Stimulated activated CD8-positive, alpha-beta memory T cell treated with anti-CD3 and anti-CD28 coated beads, Interleukin-7, amount 100 ng/mL, for 1 hour (primary cell): ENCODE measurements at places on chromosomes 3 and 15.

DNA sequence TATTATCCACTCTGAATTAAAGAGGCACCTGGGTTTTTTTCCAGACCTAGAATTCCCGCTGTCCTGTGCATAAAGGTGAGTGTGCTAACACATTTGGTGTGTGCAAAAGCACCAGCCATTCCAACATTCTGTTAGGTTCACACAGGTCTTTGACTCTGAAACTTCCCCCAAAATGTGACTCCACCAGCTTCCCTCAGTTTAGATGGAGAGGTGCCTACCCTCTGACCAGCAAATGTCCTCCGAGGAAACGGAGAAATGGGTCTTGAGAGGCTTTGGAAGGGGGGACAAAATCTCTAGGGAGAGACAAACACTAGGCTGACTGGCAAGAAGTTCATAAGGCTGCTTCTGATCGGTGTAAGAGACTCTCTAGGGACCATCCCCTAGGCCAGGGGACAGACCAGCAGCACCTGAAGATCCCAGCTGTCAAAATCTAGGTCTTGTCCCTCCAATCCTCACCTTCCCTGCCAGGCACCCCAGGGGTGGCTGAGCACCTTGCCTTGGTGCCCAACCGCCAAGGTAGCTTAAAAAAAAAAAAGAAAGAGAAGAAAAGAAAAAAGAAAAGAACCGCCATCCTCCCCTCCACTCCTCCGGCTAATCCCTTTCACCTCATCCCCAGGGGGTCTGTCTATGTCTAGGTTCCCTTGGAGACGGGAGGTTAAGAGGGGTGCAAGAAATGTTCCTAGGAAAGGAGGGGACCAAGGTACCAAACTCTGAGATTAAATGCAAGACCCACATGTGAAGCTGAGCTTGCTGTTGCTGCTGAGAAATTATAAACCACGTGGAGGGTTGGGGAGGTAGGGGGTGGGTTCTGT is 2.0 kb upstream of the MECOM start:
- DNase-seq = no peak

DNA sequence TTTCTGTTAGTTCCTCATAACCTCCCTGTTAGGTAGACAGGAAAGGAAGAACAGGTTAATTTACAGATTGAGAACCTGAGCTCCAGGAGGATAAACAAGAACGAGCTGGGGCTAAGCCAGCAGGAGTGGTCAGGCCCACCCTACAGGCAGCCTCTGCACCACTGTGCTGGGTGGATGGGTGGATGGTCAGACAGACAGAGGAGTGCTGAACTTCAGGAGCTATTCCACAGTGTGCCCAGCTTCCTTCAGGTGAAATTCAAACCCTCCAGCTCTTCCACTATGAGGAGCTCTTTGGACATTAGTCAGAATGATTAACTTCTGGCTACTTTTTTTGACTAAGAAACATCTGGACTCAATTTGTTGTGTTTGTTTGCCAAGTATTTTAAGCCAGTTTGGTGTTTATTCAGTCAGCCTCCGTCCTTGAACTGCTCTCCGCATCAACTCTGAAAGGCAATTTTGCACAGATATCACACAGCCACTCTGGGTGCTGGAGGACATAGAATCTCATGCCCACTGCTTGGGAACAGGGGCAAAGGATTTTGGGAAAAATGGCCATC is 361.9 kb downstream of the CLSTN2 start:
- DNase-seq = no peak

GRCh38 chr15:29668120-29668602 is 154.1 kb downstream of the TJP1 start:
- DNase-seq = no peak

DNA sequence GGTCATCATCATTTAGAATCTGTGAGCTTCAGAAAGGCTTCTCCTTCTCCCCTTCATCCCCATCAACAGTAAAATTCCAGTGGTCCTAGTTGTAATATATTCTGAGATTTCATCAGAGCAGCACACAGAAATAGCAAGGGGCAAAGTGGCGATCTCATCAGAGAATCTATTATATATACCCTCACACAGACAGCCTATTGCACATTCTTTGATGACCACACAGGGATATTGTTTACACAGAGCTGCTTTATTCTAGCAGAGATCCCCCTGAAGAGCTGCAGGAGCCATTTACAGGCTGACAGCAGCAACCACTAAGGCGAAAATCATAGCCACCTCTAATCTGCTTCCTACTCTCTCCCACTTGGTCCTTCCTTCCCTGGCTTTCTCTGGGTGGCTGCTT is 42.0 kb upstream of the CRBN start:
- no peak for DNase-seq

- no peak for DNase-seq
Measured at GRCh38 chr3:18302517-18302916, 122.6 kb downstream of the SATB1 start.

DNA sequence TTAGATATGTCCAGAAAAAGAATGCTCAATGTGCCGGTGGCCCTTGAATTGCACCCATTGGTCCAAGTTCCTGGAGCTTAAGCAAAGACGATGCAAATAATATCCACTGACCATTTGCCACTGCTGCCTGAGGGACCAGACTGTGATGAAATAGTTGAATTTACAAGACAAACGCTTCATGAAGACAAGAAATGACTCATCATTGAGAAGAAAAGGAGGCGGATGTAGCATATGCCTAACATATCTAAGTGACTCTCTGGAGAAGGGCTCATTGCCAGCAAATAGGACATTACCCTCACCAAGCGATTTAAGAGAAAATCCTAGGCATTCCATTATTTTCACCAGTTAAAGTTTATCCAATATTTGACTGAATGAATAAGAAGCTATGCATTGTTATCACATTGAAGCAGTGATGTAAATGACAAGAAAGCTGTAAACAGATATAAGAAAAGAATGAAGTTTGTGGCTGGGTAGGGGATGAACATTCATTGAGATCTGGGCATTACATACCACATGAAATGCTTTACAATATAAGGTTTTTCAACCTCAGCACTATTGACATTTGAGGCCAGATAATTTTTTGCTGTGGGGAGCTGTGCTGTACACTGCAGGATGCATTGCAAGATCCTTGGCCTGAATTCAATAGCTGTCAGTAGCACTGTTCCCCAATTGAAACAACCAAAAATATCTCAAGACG is 48.9 kb upstream of the CPNE4 start:
- no peak for DNase-seq

- no peak for DNase-seq
Measured at GRCh38 chr15:33114374-33114717, 80.2 kb downstream of the FMN1 start.

DNA sequence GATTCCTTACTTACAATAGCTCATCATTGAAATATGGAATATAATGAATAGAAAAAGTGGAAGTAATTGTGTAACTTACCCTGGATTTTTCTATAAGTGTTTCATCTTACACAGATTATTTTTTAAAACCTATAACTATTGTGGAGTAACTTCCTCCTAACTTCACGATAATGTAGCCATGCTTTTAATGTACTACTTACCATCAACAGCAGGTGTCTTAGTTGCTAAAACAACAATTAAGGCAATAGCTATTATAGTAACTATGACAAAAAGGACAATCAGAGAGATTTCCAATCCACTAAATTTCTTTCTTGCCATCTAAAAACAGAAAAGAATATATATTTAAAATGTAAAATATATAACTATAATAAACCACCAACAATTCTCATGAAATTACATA is 2.6 kb downstream of the SI start:
- no peak for DNase-seq

- DNase-seq = no peak
Measured at GRCh38 chr3:194203482-194204041, 67.6 kb downstream of the HES1 start.

DNA sequence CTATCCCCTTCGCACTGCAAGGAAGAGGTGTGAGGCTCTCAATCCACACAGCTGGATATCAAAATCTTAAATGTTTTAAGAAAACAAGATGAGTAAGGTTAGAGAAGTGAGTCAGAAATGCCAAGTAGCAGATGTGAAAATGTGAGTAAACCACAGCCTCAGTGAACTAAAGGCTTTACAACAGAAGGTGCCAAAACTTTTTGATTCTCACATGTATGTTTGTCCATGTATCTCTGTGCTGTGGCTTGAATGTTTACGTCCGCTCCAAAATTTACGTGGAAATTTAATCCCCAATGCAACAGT is 126.8 kb upstream of the PFN2 start:
- DNase-seq = no peak

DNA sequence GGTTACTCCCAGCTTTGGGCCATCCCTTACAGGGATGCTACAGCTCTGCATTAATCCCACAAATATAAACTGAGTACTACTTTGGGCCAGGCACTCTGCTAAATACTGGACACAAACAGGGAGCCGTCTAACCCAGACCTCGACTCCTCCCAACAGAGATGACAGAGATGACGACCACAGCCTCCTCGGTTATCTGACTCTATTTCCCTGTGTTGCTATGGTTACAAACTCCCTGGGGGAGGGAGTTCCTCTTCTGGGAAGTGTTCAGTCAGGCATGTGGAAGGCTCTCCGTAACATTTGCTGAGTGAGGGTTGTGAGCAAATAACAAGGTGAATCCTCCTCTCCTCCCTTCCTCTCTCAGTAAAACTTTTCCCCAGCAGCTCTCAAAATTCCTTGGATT is 6.7 kb upstream of the CMTM7 start:
- DNase-seq = no peak

DNA sequence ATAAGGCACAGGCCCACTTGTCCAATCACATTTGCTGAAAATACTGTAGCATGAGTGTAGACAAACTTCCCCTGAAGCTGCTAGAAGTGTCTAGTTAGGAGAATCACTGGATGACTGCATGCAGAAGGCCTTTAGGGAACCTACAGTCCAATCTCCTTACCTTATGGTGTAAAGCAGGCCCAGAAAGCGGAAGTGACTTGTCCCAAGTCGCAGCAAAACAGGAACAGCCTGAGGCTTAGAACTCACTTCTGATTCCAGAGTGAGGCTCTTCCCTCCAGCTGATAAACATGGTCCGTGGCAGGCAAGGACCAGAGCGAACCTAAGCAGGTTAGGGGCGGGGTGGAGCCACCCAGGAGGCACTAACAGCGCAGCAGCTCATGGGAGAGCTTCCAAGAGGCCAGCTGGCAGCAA is 2.5 kb downstream of the GRAMD2A start:
- no peak for DNase-seq

GRCh38 chr3:172692751-172693338 is 18.0 kb downstream of the NCEH1 start:
- DNase-seq = no peak

DNA sequence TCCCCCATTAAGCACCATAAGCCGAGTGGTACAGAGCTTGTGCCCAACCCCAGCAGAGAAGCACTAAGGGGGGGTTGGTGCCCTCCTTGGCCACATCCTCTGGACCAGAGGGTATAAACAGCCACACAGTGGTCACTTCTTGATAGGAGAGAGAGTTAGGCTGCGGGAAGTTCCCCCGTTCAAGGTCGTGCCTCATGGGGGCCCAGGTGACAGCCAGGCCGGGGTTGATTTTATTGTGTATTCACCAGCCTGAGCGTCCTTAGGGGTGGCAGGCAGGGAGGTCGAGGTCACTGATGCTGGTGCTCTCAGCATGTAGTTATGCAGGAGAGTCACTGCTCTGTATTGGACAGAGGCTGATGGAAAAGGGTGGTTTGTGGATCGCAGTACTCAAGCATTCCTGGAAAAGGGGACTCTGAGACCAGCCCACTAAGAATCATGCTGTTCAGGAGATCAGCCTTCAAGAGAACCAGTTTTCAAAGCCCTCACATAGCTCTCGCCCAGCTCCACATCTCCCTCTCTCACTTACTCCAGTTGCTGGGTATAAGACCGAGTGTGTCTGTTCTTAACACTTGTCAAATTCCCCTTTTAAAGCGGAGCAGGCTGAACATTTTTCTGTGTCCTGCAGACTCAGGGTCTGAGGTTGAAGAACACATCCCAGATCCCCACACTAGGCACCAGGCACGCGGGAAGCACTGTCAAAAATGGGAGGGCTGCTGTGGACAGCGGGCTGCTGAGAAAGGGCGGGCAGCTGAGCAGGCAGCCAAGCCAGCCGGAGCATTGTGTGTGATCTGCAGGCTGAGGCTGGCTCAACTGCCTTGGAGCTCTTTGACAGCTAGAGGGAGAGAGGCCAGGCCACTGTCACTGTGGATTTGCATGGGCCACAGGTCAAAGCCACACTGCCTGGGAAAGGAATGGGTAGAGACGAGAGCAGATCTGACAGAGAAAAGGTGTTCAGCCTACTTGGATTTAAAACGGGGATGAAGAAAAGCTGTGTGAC is 279.3 kb upstream of the LRRFIP2 start:
- DNase-seq = no peak

DNA sequence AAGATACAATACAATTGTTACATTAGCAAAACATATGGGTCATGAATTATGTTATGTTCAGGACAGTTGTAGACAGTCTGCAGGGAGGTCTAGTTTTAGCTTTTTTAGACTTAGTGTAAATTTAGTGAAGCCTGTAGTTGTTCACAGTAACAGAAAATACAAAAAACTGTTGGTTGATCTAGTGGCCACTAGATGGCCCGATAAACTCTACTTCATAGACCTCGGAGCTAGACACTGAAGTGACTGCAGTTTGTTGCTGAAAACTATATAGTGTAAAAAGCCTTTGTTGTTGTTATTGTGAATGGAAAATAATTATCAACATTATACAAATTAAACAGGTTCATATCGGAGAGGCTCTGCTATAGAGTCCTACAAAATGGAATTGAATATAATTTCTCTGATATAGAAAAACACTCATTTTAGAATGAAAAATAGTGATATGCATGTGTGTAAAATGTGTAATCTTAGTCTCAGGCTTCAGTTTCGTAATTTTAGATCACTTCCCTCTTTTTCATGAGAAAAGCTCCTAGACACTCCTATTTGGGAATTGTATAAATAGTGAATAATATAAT is 18.3 kb downstream of the MAGEL2 start:
- no peak for DNase-seq

GRCh38 chr15:56798639-56799038 is 65.3 kb upstream of the ZNF280D start:
- no peak for DNase-seq

GRCh38 chr3:71787851-71788405 is 3.0 kb upstream of the PROK2 start:
- DNase-seq = no peak

DNA sequence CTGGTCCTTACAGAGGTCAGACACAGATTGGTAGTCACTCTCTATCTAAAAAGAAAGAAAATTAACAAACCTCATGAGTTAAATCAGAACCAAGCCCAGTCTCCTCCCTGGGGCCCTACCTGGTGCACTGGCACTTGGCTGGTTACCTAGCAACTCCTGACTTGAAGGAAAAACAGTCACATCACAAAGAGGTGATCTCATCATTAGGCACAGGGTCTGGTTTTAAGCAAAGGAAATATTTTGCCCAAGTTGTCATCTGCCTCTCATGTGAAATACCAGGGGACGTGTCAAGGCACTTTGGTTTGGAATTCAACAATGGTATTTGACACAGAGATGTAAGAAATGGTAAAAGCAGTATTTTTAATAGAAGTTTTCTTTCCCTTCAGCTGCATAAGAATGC is 47.7 kb upstream of the FMN1 start:
- DNase-seq = no peak

- no peak for DNase-seq
Measured at GRCh38 chr3:194935632-194936470, 250.2 kb downstream of the FAM43A start.

GRCh38 chr3:65575376-65575840 is 463.3 kb downstream of the MAGI1 start:
- no peak for DNase-seq

- no peak for DNase-seq
Measured at GRCh38 chr3:177994976-177995375, 541.3 kb upstream of the KCNMB2 start.

- DNase-seq = no peak
Measured at GRCh38 chr3:190325923-190326322, 3.7 kb upstream of the CLDN1 start.

GRCh38 chr3:154931484-154931883 is 148.6 kb upstream of the MME start:
- DNase-seq = no peak
